ENCODE measurements at places on chromosomes 13 and 19. TPM values are rescaled to one million over a fixed set of nuclear protein-coding genes. Genes with fewer than 3 reads are reported as not detected.

GRCh38 chr19:48870048-48870447 is 1.6 kb upstream of the PLEKHA4 start:
- H3K36me3 ChIP-seq = no peaks in the 10 kb centered on the region
- no peak overlapping the region for H3K27ac ChIP-seq
- H3K27me3 ChIP-seq = no peaks in the 10 kb centered on the region
- H3K4me1 ChIP-seq = peaks cover 25% of the 10 kb centered on the region
- DNase-seq = no peak

DNA sequence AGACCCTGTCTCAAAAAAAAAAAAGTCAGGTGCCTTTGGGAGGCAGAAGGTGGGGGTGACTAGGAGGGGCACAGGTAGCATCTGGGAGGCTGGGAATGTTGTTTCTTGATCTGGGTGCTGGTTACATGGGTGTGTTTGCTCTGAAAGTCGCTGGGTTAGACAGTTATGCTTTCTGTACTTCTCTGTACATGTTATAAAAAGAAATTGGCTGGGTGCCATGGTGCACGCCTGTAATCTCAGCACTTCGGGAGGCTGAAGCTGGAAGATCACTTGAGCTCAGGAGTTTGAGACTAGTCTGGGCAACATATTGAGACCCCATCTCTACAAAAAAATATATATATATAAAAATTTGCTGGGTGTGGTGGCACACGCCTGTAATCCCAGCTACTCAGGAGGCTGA is 15.1 kb downstream of the NOSIP start:
- no peak overlapping the region for H3K4me3 ChIP-seq
- H3K27me3 ChIP-seq = no peaks in the 10 kb centered on the region
- DNase-seq = no peak
- H3K36me3 ChIP-seq = peaks cover 3% of the 10 kb centered on the region
- H3K4me1 ChIP-seq = peaks cover 9% of the 10 kb centered on the region

GRCh38 chr13:77412860-77413259 is 86.0 kb upstream of the MYCBP2 start:
- H3K27ac ChIP-seq = no peak overlapping the region
- DNase-seq = no peak
- H3K4me3 ChIP-seq = no peak overlapping the region

DNA sequence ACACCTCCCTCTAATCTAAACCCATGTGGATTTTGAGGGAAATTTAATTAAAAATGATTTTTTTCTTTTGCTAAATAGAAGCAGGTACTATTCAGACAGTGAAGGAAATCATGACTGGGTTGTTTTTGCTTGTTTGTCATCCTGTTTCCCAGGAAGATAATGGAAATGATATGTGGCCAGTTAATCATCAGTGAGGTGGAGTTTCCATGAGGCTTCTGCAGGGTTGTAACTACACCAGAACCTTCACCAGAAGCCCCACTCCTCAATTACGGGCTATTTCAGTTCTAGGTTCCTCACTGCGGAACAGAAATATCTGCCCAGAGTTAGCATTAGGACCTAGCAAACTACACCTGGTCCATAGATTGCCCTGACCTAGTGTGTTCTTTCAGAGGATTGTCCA is 394.0 kb downstream of the DLEU7 start:
- H3K27me3 ChIP-seq = no peaks in the 10 kb centered on the region
- no peak overlapping the region for H3K27ac ChIP-seq
- DNase-seq = no peak
- H3K4me3 ChIP-seq = no peak overlapping the region
- H3K4me1 ChIP-seq = no peaks in the 10 kb centered on the region

Gene ADAMTSL5
- polyA plus RNA-seq = 1.8 TPM

Gene CATSPERD
- polyA plus RNA-seq = not detected

Gene PALM3
- polyA plus RNA-seq = 5.3 TPM

Gene GPALPP1
- polyA plus RNA-seq = 7.4 TPM

GRCh38 chr19:47657719-47658118 is 48.8 kb downstream of the BICRA start:
- no peak overlapping the region for H3K4me3 ChIP-seq
- H3K4me1 ChIP-seq = peaks cover 13% of the 10 kb centered on the region
- H3K36me3 ChIP-seq = no peaks in the 10 kb centered on the region
- no peaks in the 10 kb centered on the region for H3K27me3 ChIP-seq
- no peak for DNase-seq

Gene FRY
- 10.3 TPM for polyA plus RNA-seq

GRCh38 chr13:21917086-21918015 is 246.5 kb downstream of the FGF9 start:
- H3K4me1 ChIP-seq = no peaks in the 10 kb centered on the region
- H3K4me3 ChIP-seq = no peak overlapping the region
- H3K27me3 ChIP-seq = no peaks in the 10 kb centered on the region
- no peak overlapping the region for H3K27ac ChIP-seq

Gene TICAM1
- polyA plus RNA-seq = 8.6 TPM

DNA sequence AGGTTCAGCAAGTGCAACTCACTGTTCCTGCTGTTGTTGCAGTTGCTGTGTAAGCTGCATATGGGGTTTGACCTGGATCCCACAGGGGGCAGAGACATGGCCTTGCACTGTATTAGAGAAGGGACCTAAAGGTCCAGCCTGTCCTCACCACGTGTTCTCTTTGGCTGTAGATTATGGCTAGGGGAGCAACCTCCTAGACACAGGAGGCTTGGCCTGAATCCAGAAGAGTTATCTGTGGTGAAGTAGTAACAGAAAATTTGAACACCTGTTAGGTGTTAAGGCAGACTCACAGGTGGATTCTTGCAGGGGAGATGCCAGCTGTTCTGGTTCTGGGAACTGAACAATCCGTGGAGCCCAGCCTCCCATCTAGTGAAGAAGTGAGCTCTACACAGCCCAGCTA is 3.4 kb upstream of the CYP4F11 start:
- H3K27ac ChIP-seq = no peak overlapping the region
- DNase-seq = no peak
- no peak overlapping the region for H3K4me3 ChIP-seq
- peaks cover 12% of the 10 kb centered on the region for H3K4me1 ChIP-seq
- H3K27me3 ChIP-seq = no peaks in the 10 kb centered on the region

DNA sequence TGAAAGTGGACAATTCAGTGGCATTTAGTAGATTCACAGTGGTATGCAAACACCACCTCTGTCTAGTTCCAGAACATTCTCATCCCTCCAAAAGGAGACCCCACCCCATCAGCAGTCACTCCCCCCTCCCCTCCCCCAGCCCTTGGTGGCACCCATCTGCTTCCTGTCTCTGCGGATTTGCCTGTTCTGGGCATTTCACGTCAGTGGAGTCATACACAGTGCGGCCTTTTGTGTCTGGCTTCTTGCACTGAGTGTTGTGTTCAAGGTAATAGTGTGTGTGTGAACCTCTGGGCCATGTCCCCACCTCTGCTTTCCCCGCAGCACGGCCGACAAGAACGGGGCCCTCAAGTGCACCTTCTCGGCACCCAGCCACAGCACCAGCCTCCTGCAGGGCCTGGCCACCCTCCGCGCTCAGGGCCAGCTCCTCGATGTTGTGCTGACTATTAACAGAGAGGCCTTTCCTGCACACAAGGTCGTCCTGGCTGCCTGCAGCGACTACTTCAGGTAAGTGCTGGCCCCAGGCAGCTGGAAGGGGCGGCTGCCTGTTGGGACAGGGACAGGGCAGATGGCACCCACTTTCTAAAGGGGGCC is 19.4 kb upstream of the CRTC1 start:
- H3K4me3 ChIP-seq = no peak overlapping the region
- peaks cover 13% of the 10 kb centered on the region for H3K36me3 ChIP-seq
- no peaks in the 10 kb centered on the region for H3K27me3 ChIP-seq
- no peak for DNase-seq
- H3K4me1 ChIP-seq = no peaks in the 10 kb centered on the region
- H3K27ac ChIP-seq = no peak overlapping the region

DNA sequence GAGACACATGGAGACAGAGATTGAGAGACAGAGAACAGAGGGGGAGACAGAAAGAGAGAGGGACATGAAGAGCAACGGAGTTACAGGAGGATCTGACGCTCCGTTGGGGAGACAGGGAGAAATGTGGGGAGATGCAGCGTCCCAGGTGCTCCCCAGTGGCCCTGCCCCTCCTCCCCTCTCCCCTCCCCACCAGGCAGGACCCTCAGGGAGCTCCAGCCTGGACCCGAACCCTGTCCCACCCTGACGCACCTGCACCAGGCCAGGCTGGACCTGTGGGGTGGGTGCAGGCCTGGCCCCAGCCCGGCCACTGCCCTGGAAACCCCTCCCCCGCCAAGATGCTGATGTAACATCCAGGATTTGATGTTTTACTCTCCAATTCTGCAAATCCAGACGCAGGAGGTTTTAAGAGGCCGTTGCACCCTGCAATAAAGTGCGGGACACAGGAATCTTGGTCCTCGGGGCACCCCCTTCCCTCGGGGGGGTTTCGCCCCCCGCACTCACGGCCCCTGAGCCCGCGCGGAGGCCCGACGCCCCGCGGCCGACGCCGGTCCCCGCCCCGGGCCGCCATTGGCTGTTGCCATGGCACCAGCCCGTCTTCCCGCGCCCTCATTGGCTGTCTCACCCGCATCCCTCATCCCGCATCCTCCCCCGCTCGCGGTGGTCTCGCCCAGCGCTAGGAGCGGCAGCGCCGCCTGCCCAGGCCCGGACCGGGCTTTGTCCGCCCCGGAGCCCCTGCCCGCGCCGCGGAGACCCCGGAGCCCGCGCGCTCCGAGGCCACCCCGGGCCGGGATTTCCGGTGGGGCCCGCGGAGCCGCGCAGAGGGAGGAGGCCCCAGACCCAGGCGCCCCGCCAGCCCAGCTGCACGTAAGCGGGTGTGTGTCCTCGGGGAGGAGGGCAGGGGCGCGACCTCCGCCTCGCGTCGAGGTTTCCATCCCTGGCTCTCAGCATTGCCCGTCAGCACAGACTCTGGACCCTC is at the start of gene APC2:
TSS of gene APC2 (plus strand) at position 655 of the 976 bp plus-strand sequence. CDS start 2,881 bp downstream, outside the sequence.
- no peak within 1 kb of the TSS for H3K27ac ChIP-seq
- no peak for DNase-seq
- peaks cover 11% of the 10 kb centered on the region for H3K27me3 ChIP-seq
- no peaks in the 10 kb centered on the region for H3K36me3 ChIP-seq
- H3K4me1 ChIP-seq = peaks cover 16% of the 10 kb centered on the region

DNA sequence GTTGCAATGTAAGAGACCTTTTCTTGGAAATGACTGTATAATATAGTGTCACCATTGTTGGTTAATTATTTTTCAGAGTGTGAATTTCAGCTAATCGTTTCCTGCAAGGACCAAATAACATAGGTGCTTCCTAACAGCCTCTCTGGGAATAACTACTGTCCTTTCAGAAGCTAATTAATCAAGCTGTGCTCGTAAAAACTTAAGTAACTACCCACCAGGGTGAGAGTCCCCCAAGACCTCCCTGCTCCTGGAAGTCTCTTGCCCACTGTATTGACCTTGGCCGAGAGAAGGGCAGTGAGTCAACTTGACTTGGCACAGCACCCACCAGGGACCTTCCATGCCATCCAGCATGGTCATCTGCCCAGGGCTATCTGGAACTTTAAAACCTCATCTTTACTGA is 50.3 kb downstream of the UQCRFS1 start:
- no peaks in the 10 kb centered on the region for H3K36me3 ChIP-seq
- H3K27me3 ChIP-seq = no peaks in the 10 kb centered on the region
- no peaks in the 10 kb centered on the region for H3K4me1 ChIP-seq

DNA sequence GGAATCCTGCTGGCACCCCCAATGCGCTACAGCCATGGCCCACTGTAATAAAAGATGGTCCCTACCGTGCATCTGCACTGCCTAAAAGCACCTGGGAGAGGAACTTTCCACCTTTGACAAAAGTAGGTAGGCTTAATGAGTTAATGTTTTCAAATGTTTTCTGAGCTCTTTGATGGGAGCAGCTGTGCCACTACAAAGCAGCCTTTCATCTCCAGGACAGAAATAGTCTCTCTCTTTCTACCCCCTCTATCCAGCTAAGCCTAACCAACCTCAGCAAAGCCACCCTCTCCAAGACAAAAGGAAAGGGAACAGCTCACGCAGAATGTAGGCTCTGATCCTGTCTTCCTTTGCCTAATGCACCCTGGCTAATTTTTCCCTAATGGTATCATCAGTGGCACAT is 560.2 kb downstream of the UQCRFS1 start:
- H3K36me3 ChIP-seq = no peaks in the 10 kb centered on the region
- no peak for DNase-seq
- no peak overlapping the region for H3K27ac ChIP-seq

DNA sequence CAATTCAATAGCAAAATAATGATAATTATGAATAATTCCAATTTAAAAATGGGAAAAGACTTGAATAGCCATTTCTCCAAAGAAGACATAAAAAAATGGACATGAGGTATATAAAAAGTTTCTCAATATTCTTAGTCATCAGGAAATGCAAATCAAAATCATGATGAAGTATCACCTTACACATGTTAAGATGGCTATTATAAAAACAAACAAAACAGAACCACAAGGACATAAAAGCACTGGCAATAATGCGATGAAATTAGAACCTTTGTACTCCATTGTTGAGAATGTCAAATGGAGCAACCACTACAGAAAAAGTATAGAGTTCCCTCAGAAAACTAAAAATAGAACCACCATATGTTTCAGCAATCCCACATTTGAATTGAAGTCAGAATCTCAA is 1186.1 kb downstream of the SLITRK5 start:
- no peak overlapping the region for H3K27ac ChIP-seq
- no peaks in the 10 kb centered on the region for H3K4me1 ChIP-seq
- DNase-seq = no peak
- no peaks in the 10 kb centered on the region for H3K27me3 ChIP-seq

GRCh38 chr19:4322942-4323665 is 15.5 kb downstream of the STAP2 start:
- no peak overlapping the region for H3K4me3 ChIP-seq
- no peak for DNase-seq
- H3K27me3 ChIP-seq = no peaks in the 10 kb centered on the region
- no peak overlapping the region for H3K27ac ChIP-seq

Gene IZUMO1
- polyA plus RNA-seq = not detected

GRCh38 chr13:42420304-42420703 is 148.4 kb downstream of the AKAP11 start:
- H3K4me3 ChIP-seq = no peak overlapping the region
- H3K4me1 ChIP-seq = no peaks in the 10 kb centered on the region
- DNase-seq = no peak
- H3K27ac ChIP-seq = no peak overlapping the region
- no peaks in the 10 kb centered on the region for H3K27me3 ChIP-seq

Gene ZNF723
- not detected for polyA plus RNA-seq

Gene FAM216B
- not detected for polyA plus RNA-seq

Gene MBD3L2
- polyA plus RNA-seq = not detected

Gene LRRC4B
- 0.11 TPM for polyA plus RNA-seq

Gene LRP3
- 2.5 TPM for polyA plus RNA-seq

- H3K27me3 ChIP-seq = no peaks in the 10 kb centered on the region
- H3K4me1 ChIP-seq = no peaks in the 10 kb centered on the region
- DNase-seq = no peak
- H3K36me3 ChIP-seq = no peaks in the 10 kb centered on the region
- no peak overlapping the region for H3K27ac ChIP-seq
- H3K4me3 ChIP-seq = no peak overlapping the region
These were observed 77.0 kb upstream of the TSC22D1 start for GRCh38 chr13:44652962-44653660.

GRCh38 chr19:18469069-18469846 is 31.3 kb upstream of the ISYNA1 start:
- peaks cover 4% of the 10 kb centered on the region for H3K36me3 ChIP-seq
- peaks cover 41% of the 10 kb centered on the region for H3K4me1 ChIP-seq
- H3K27me3 ChIP-seq = no peaks in the 10 kb centered on the region
- no peak overlapping the region for H3K4me3 ChIP-seq

Gene C19orf47
- 5.7 TPM for polyA plus RNA-seq

Measured in liver (tissue), 10 donors.